ENCODE measurements at places on chromosomes 1 and 21.

DNA sequence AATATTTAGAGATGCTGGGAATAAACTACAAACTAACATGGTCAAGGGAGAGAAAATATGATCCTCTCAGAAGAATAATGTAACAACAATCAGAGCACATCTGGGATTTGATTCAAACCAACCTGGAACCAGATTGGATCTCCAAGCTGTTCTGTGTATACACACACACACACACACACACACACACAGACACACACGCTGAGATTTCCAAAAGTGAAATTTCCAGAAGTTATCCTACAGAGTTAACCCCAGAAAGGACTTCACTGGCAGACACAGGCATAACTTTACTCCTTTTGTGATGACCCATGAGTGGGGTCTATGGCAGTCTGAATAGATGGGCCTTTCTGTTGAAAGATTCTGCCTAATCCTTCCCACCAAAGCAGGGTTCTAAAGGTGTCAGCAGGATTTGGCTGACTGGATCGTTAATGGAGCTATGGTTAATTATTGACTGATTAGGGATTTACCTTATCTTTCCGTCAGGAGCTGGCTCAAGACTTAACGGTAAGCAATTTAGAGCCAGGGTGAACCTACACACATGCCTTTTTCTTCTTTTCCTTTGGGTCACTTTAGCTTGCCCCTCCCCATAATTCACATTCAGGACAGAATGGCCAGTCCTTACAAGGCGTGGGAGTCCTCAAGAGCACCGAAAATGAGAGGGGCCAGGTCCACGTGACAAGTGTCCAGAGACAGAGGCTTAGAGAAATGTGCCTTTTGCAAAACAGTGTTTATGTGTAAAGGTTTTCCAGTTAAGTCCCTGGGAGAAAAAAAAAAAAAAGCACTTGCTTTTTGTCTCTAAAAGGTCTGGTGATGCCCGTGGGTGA, 10.9 kb upstream of the PROX1 start:
- peaks cover 70% of the 10 kb centered on the region for H3K27me3 ChIP-seq
- H3K27ac ChIP-seq: no peak overlapping the region
- no peak for DNase-seq
- no peak overlapping the region for H3K4me3 ChIP-seq

DNA sequence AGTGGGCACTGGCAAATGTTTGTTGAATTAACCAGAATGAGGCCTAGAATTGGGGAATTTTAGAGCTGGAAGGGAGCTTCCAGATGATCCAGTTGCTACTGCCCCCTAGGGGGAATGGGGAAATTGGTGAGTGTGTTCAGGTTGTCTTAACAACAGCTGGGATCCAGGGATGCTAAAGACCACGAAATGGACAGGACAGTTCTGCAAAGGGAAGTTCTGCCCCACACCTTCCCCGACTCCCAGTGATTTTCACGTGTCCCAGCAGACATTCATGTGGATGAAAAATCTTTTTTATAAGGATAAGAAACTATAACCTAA, 33.9 kb downstream of the TRIM62 start:
- no peak overlapping the region for H3K27ac ChIP-seq
- no peak for DNase-seq
- H3K36me3 ChIP-seq: no peaks in the 10 kb centered on the region
- H3K4me1 ChIP-seq: no peaks in the 10 kb centered on the region

- H3K36me3 ChIP-seq: peaks cover 54% of the 10 kb centered on the region
- peaks cover 3% of the 10 kb centered on the region for H3K27me3 ChIP-seq
- DNase-seq: peak; percentile 17
- peak overlapping the region; percentile 99 for H3K4me3 ChIP-seq
- H3K4me1 ChIP-seq: peaks cover 65% of the 10 kb centered on the region
- peak overlapping the region; percentile 94 for H3K27ac ChIP-seq
These were observed 1.9 kb downstream of the YBX1 start for GRCh38 chr1:42684139-42684538.

DNA sequence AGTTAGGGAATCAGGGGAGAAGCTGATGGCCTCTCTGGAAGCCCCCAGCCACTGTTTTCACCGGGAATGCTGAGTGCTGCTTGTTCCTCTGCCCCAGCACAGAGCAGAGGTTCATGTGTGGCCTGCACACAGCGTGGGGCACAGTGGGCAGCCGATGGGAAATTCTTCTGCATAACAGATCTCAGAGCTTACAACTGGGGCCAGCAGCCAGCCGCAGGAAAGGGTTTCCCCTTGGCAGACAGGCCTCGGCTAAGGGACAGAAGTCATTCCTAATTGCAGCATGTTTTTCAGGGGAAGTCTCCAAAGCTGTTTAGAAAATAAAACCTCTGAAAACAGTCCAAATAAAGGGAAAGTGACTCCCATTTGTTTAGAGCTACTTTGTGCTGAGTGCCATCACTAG, 22.6 kb downstream of the HMGB4 start:
- no peak overlapping the region for H3K4me3 ChIP-seq
- H3K27ac ChIP-seq: no peak overlapping the region
- H3K4me1 ChIP-seq: no peaks in the 10 kb centered on the region
- H3K27me3 ChIP-seq: peaks cover 19% of the 10 kb centered on the region
- DNase-seq: no peak
- H3K36me3 ChIP-seq: no peaks in the 10 kb centered on the region
